ENCODE measurements at places on chromosomes 4 and X. TPM values are rescaled to one million over a fixed set of nuclear protein-coding genes. Genes with fewer than 3 reads are reported as not detected.

The TMEM35A gene
- total RNA-seq, result 0.32 TPM

The RAP1GDS1 gene
- 33.0 TPM for total RNA-seq

The CD99L2 gene
- 65.0 TPM for total RNA-seq

The ZNF630 gene
- 0.97 TPM for total RNA-seq

The DCLK2 gene
- 1.8 TPM for total RNA-seq

The GAGE2A gene
- not detected for total RNA-seq

The CPZ gene
- total RNA-seq, result 6.9 TPM

The RASGEF1B gene
- total RNA-seq, result 1.1 TPM

The DCUN1D4 gene
- total RNA-seq, result 17.9 TPM

The NAP1L3 gene
- 1.8 TPM for total RNA-seq

The FRMD7 gene
- total RNA-seq, result not detected

The ITGB1BP2 gene
- 1.3 TPM for total RNA-seq

The LUZP4 gene
- total RNA-seq, result not detected

The COX7B gene
- 207 TPM for total RNA-seq

The NAA11 gene
- total RNA-seq, result not detected

The CLGN gene
- total RNA-seq, result not detected

The NIPAL1 gene
- total RNA-seq, result 1.6 TPM

The MAGEA8 gene
- not detected for total RNA-seq

The PRRG1 gene
- total RNA-seq, result 27.5 TPM

The MAGEC3 gene
- not detected for total RNA-seq

The CLIC2 gene
- 0.54 TPM for total RNA-seq

The SLC6A8 gene
- total RNA-seq, result 48.6 TPM

The PLXNA3 gene
- 16.4 TPM for total RNA-seq

The MAGEB2 gene
- total RNA-seq, result not detected

The OTC gene
- not detected for total RNA-seq

The NR0B1 gene
- not detected for total RNA-seq

The NBDY gene
- 19.1 TPM for total RNA-seq

The NPY2R gene
- total RNA-seq, result 3.9 TPM

The MAGEA10 gene
- not detected for total RNA-seq

The FAM53A gene
- total RNA-seq, result 16.4 TPM

The NWD2 gene
- not detected for total RNA-seq

The F9 gene
- not detected for total RNA-seq

The HEPH gene
- total RNA-seq, result 33.2 TPM

The TRIM2 gene
- total RNA-seq, result 18.0 TPM

The RTL9 gene
- total RNA-seq, result 11.2 TPM

The EFHC2 gene
- 0.16 TPM for total RNA-seq

The NALF2 gene
- not detected for total RNA-seq

The SHROOM4 gene
- 3.6 TPM for total RNA-seq

The BEX1 gene
- 0.32 TPM for total RNA-seq

The PPEF2 gene
- not detected for total RNA-seq

The UCP1 gene
- total RNA-seq, result not detected

The CNGA1 gene
- total RNA-seq, result not detected

The CORIN gene
- total RNA-seq, result not detected

The GRIA2 gene
- not detected for total RNA-seq

All from cardiac atrium fibroblast (primary cell).